NCI-H345 (cell line): ENCODE measurements at places on chromosomes 2 and 18.

DNA sequence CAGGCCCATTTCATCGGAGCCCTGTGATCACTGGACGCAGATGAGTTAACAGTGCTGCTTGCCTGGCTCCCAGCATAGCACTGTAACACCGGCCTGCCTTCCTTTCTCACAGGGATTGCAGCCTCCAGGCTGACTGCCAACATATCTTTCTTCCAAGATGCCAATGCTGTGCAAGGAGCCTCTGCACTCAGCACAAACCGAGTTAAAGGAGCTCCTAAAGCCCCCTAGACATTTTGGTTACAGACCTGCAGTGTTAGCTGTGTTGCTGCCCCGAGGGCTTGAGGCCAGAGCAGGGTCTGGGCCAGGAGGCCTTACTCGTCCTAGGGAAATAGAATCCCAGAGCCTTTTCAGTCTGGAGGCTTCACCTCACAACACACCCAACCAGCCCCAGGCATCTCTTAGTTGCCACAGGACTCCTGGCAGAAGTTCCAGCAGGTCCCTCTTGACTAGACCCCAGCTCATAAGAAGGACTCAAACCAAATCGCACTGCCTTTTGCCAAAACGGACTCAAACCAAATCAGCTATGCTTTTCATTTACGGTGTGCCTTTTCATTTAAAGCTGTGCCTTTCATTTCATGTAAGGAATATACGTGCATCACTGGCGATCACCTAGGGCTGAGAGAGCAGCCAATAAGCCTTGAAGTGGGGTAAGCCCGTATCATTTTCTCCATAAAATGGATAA, 58.4 kb upstream of the EML4 start:
- no peak for DNase-seq

GRCh38 chr18:34380326-34380725, 155.6 kb upstream of the NOL4 start:
- no peak for DNase-seq

- no peak for DNase-seq
Measured at GRCh38 chr2:160621748-160622147, 128.1 kb upstream of the RBMS1 start.

- peak; percentile 52 for DNase-seq
Measured at GRCh38 chr18:30280861-30281470, 761.6 kb downstream of the DSC3 start.

GRCh38 chr18:70333757-70334156, 44.9 kb downstream of the SOCS6 start:
- DNase-seq = no peak

DNA sequence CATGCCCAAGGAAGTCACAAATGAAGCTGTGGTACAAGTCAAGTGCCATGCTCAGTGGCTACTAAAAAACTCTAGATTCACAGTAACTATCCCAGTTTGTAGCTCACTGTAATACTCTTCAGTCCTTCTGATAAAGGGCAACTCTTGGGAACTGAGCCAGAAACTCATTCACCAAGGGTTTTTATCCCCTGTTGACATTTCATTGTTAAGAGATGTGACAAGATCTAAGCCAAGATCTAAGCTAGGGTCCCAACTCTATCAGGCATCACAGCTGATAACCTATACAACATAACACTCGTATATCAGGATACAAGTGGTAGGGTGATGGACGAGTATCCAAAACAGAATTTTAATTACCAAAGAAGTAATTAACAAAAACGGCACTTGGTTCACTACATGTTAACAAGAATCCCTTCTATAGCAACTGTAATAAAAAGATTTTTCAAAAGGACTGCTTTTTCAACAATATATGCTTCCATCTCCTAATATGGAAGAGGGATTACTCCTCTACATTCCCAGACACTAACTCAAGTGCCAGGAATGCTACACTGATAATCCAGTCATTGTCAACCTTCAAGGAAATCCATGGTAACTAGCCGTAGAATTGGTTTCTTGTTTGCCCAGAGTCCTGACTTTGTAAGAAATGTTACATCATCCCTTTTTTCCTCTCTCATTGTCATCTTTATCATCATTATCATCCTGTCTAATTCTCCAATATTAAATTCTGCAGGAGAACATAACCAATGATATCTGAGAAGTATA, 111.7 kb downstream of the CDH2 start:
- DNase-seq = peak; percentile 19

GRCh38 chr18:77049938-77050337, 82.6 kb downstream of the MBP start:
- no peak for DNase-seq

DNA sequence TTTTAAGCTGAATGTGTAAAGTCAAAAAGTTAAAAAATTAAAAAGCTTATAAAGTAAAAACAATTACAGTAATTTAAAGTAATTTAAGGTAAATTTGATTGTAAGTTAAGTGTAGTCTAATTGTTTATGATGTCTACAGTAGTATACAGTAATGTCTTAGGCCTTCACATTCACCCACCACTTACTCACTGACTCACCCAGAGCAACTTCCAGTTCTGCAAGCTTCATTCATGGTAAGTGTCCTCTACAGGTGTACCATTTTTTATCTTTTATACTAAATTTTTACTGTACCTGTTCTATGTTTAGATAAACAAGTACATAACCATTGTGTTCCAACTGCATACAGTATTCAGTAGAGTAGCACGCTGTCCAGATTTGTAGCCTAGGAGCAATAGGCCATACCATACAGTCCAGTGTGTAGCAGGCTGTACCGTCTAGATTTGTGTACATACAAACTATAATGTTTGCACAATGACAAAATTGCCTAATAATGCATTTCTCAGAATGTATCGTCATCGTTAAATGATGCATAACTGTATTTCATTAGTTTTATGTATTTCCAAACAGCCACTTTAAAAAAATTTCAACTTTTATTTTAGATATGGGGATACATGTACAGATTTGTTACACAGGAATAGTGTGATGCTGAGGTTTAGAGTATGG, 319.3 kb downstream of the DYSF start:
- no peak for DNase-seq

DNA sequence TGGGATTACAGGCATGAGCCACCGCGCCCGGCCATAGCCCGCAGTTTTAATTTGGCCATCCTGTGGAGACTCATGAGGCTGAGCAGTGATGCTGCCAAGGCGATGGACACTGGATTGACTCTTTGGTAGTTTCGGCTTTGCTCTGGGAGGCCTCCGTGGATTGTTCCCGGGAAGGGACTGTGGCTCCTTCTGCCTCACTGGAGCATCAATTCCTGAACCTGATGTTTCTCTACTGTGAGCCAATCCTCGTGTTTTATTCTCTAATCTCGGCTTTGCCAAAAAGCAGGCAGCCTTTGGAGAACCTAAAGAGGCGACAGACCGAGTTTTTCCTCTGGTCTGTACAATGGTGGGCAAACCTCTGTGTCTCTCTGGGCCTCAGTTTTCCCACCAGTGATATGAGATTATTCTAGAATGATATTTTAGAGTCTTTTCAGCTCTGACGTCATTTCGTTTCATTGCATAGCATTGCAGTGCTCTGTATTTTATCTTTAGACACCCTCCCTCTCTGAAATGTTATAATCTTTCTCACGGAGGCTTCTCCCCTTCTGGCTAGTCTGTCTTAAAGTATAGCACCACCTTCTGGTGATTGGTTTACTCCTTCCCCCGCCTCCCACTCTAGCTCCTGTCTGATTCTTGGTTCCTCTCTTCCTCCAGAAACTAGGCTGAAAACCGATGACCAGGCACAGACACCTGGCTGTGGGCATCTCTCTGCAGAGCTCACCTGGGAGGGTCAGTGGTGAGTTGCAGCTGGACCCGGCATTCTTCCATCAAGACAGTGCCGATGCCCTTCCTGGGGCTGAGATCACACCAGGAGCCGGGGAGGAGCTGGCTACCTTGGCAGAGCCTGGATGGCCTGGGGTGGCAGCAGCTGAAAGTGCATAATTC, 341.3 kb downstream of the MYCN start:
- peak; percentile 35 for DNase-seq

DNA sequence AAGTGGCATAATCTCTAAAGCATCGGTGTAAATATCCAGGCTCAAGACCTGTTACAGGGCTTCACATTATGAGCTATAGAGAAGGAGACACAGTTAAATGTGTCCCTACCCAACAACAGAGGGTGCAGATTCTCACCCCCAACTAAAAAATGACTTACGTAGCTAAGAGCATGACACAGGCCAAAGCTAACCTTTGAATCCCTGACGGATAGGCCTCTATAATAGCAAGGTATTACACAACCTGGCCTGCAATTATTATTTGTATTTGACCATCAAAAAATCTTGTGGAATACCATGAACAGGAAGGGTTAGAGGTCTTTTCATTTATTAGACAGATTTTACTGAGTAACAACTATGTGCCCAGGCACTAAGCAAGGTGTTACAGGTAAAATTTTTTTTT, 45.1 kb downstream of the RNU4ATAC start:
- no peak for DNase-seq

- DNase-seq = no peak
Measured at GRCh38 chr2:237682856-237683670, 55.7 kb downstream of the LRRFIP1 start.

DNA sequence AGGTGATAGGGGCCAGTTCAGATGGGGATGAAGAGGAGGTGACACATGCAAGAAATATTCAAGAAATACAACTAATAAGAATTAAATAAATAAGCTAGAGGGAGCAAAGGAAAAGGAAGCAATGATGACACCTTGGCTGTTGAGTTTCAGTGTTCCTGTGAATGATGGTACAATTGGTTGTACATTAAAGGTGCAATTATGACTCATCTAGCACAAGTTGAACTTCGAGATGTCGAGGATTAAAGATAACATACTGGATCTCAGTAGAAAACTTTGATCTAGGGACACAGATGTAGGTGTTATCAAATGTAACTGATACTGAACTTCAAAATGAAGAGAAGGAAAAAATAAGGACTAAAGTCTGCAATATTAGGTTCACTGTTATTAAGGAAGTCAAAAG, 760.6 kb upstream of the CHAC2 start:
- no peak for DNase-seq

- no peak for DNase-seq
Measured at GRCh38 chr18:12868576-12868975, 15.5 kb downstream of the PTPN2 start.

DNA sequence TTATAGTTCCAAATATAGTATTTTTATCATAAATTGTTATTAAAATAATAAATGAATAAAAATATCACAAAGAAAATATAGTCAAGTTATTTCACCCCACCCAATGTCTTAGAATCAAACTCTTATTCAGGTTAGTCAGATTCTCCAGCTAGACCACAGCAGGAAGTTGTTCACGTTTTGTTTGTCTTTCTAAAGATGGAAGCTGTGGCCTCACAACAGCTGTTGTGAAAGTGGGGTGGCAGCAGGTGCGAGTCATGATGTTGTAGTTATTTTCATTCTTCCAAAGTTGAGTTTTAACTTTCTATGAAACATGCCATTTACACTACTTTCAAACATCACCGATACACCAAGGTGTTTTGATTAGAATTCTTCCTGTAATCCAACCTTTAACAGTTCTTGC, 272.9 kb downstream of the SLC8A1 start:
- no peak for DNase-seq

- no peak for DNase-seq
Measured at GRCh38 chr2:163574309-163574708, 161.5 kb downstream of the FIGN start.

DNA sequence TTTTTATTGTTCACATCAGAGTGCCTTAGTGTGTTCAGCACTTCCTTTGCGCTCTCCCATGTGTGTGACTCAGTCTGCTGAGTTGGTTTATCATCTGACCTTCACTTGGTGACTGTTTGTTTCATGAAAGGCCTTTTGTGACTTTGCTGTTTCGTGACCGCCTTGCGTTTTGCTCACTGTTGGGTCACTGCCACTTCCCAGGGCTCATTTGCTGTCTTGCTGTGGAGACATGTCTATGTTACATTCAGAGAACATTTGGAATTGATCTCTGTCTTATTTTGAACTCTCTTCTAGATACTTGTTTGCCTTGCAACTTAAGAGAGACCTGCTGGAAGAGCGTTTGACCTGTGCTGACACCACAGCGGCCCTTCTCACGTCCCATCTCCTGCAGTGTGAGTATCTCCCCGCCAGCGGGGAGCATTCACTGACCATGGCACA, 54.7 kb downstream of the FARP2 start:
- no peak for DNase-seq

DNA sequence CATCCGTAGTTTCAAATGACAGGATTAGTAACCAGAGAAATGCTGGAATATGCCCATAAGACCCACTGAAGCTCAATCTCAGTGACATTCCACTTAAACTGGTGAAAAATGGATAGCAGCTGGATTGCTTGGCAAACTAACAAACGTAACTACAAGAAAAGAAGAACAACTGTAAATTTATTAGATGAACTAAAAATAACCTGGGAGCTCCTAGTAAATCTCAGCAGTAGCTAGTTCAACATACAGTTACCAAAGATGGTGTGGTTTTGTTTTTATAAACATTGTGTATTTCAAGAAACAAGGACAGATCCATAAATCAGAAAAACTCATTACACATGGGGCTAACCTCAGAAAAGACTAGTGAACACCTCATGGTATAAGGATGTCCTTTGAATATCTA, 531.9 kb downstream of the XIRP2 start:
- no peak for DNase-seq

- DNase-seq = no peak
Measured at GRCh38 chr18:54957996-54958395, 1.3 kb downstream of the CCDC68 start.

GRCh38 chr2:11408959-11409571, 56.9 kb downstream of the E2F6 start:
- DNase-seq = no peak

DNA sequence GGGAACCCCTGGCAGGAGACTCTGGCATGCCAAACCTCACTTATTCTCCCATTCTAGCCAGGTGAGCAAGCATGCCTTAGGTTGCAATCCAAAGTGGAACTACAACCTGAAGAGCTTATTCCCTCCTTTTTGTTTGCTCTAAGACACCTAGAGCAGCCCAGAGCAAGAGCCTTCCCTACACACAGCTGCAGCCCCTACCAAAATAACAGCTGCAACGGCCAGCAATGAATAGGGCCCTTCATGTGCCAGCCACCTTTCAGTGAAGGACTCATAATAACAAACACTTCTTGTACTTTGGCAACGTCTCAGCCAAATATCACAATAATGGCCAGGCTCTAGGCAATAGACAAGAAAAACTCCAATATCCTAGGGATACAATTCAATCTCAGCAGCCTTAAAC, 178.7 kb downstream of the ALK start:
- DNase-seq = no peak
